Mesangial cell (primary cell): ENCODE measurements at places on chromosomes 6 and 20. TPM values are rescaled to one million over a fixed set of nuclear protein-coding genes. Genes with fewer than 3 reads are reported as not detected.

The LAMA5 gene
- total RNA-seq, result 226 and 838 TPM in 2 replicates

The DBNDD2 gene
- 36.2 and 36.6 TPM in 2 replicates for total RNA-seq

The MAP7 gene
- 2.8 and 4.8 TPM in 2 replicates for total RNA-seq

The PTCHD4 gene
- 0.33 and 1.8 TPM in 2 replicates for total RNA-seq

The RIMS4 gene
- total RNA-seq, result not detected in 2 replicates

The LST1 gene
- not detected in 2 replicates for total RNA-seq

The PRDM13 gene
- not detected in 2 replicates for total RNA-seq

The VSX1 gene
- not detected in 2 replicates for total RNA-seq

The KIF6 gene
- 0.16 and 1.3 TPM in 2 replicates for total RNA-seq

The SAMD3 gene
- 0.25 and 0.33 TPM in 2 replicates for total RNA-seq

The RAD21L1 gene
- total RNA-seq, result not detected in 2 replicates

The IP6K3 gene
- 0.98 and 8.2 TPM in 2 replicates for total RNA-seq

The ESR1 gene
- not detected in 2 replicates for total RNA-seq

The TMEM217 gene
- total RNA-seq, result 0.89 and 2.1 TPM in 2 replicates

The SULF2 gene
- total RNA-seq, result 9.0 and 55.0 TPM in 2 replicates

The CCN5 gene
- total RNA-seq, result 0.25 TPM in 1 of 2 replicates, not detected in the other

The PCMTD2 gene
- 19.2 and 51.5 TPM in 2 replicates for total RNA-seq

The NT5E gene
- 49.2 and 186 TPM in 2 replicates for total RNA-seq

The BPIFB1 gene
- not detected in 2 replicates for total RNA-seq

The FRK gene
- 1.6 and 3.0 TPM in 2 replicates for total RNA-seq

The SRMS gene
- total RNA-seq, result not detected in 2 replicates

The REM1 gene
- not detected in 2 replicates for total RNA-seq

The SLC35D3 gene
- not detected in 2 replicates for total RNA-seq

The CDH22 gene
- not detected in 2 replicates for total RNA-seq

The CYP21A2 gene
- total RNA-seq, result 0.25 TPM in 1 of 2 replicates, not detected in the other

The PDYN gene
- total RNA-seq, result not detected in 2 replicates

The BANF2 gene
- total RNA-seq, result not detected in 2 replicates

The LPA gene
- total RNA-seq, result not detected in 2 replicates

The ME1 gene
- 7.6 and 14.3 TPM in 2 replicates for total RNA-seq

The RBM24 gene
- total RNA-seq, result 5.9 and 9.9 TPM in 2 replicates

The ISM1 gene
- 0.33 and 1.5 TPM in 2 replicates for total RNA-seq

The CCDC170 gene
- 0.33 and 0.76 TPM in 2 replicates for total RNA-seq

The HLA-DRB5 gene
- not detected in 2 replicates for total RNA-seq

The OLIG3 gene
- not detected in 2 replicates for total RNA-seq

The HLA-DRB1 gene
- total RNA-seq, result 0.16 and 0.38 TPM in 2 replicates

The FAM184A gene
- total RNA-seq, result 0.38 and 0.49 TPM in 2 replicates

The SRSF12 gene
- total RNA-seq, result 2.9 and 4.2 TPM in 2 replicates

The CAGE1 gene
- not detected in 2 replicates for total RNA-seq

The TRIM31 gene
- total RNA-seq, result not detected in 2 replicates

The COL21A1 gene
- total RNA-seq, result 1.0 TPM in 1 of 2 replicates, not detected in the other

The APOBEC2 gene
- not detected in 2 replicates for total RNA-seq

The CFAP61 gene
- 0.25 TPM in 1 of 2 replicates, not detected in the other for total RNA-seq

The IMPG1 gene
- total RNA-seq, result not detected in 2 replicates

The CTAGE9 gene
- not detected in 2 replicates for total RNA-seq

The CD24 gene
- 214 and 1,378 TPM in 2 replicates for total RNA-seq

The LY6G6C gene
- not detected in 2 replicates for total RNA-seq

The KCNG1 gene
- 33.8 and 34.1 TPM in 2 replicates for total RNA-seq

The CST4 gene
- not detected in 2 replicates for total RNA-seq

The GHRH gene
- not detected in 2 replicates for total RNA-seq

The TFAP2B gene
- 0.16 and 1.0 TPM in 2 replicates for total RNA-seq

The PPP1R3G gene
- total RNA-seq, result 0.33 and 1.0 TPM in 2 replicates

The DEFB114 gene
- total RNA-seq, result not detected in 2 replicates

The SERINC1 gene
- 53.1 and 86.8 TPM in 2 replicates for total RNA-seq

The HLA-DRA gene
- total RNA-seq, result not detected in 2 replicates

The DOK5 gene
- total RNA-seq, result 1.3 and 6.2 TPM in 2 replicates

The CALHM5 gene
- total RNA-seq, result 0.49 and 0.89 TPM in 2 replicates
